T-helper 17 cell (primary cell): ENCODE measurements at places on chromosomes 3 and 15.

- DNase-seq = no peak
These were observed 138.3 kb upstream of the UBP1 start for GRCh38 chr3:33578325-33579177.

- no peak for DNase-seq
These were observed 23.1 kb upstream of the TBL1XR1 start for GRCh38 chr3:177220136-177220974.

DNA sequence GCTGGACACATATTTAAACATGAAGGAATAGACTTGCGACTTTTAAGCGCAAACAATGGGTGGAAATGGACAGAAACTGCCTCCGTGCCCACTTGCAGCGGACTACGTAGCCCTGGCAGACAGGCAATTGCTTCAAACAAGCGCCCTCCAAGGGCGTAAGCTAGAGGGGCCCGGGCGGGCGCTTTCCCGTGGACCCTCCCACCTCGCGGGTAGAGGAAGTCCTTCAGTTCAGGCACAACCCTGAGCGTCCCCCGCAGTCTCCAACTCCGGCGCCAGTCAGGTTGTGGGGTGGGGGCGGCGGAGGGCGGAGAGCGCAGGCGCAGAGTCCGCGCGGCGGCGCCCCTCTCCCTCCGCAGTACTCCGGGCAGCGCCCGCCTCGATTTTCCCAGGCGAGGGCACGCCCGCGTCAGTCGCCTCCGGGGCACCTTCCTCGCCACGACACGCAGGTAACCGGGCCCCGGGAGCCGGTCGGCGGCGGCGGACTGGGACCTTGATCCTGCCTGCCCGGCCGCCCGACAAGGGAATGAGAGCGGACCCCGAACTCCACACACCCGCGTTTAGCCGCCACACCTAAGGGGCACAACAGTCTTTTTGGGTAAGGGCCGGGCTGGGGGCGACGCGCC, at the start of gene SLC35G2:
SLC35G2 (plus strand) TSS at position 358 of the 623 bp plus-strand sequence. CDS start 35,335 bp downstream, outside the sequence.
- no peak for DNase-seq

- DNase-seq = no peak
These were observed 107.4 kb downstream of the ADAMTS17 start for GRCh38 chr15:100234158-100235029.

DNA sequence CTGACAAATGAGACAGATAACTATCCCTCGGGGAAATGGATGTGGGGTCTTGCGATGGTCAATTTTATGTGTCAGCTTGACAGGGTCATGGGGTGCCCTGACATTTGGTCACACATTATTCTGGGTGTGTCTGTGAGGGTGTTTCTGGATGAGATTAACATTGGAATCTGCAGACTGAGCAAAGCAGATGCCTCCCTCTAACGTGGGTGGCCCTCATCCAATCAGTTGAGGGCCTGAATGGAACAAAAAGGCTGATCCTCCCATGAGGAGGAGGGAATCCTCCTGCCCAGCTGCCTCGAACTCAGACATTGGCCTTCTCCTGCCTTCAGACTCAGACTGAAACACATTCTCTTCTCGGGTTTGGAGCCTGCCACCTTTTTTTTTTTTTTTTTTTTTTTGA, 69.0 kb downstream of the MINAR1 start:
- no peak for DNase-seq

DNA sequence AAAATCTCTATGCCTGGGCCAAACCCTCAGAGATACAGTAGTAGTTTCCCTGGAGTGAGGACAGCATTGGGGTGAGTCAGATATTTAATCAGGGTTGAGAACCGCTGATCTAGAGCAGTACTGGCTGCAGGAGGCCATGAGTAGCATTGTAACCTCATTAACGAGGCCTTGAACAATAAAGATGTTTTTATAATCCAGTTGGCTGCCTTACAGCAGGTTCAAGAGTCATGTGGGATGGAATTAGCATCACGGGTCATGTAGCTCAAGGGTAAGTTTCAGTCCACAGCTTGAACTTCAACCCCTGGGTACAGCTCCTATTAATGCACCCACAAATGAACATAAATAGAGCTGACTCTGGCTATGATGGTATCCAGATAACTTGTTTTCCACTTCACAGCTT, 5.1 kb downstream of the HPS3 start:
- no peak for DNase-seq

- no peak for DNase-seq
These were observed 27.1 kb upstream of the SLC30A4 start for GRCh38 chr15:45549541-45550220.

GRCh38 chr3:69791106-69791505, 51.8 kb downstream of the MITF start:
- no peak for DNase-seq

DNA sequence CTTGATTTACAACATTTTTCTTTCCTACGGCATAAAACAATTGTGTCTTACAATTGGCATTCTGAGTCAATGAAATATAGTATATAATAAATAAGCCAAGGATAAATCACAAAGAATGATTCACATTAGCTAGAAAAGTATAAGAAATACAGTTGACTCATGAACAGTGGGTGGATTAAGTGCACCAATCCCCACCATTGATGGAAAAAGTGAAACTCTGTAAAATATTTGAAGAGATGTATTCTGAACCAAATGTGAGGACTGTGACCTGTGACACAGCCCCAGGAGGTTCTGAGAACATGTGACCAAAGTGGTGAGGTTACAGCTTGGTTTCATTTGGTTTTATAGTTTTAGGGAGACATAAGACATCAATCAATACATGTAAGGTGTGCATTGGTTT, 227.5 kb downstream of the ALCAM start:
- no peak for DNase-seq

GRCh38 chr3:12369598-12369997, 80.7 kb downstream of the PPARG start:
- DNase-seq = no peak

DNA sequence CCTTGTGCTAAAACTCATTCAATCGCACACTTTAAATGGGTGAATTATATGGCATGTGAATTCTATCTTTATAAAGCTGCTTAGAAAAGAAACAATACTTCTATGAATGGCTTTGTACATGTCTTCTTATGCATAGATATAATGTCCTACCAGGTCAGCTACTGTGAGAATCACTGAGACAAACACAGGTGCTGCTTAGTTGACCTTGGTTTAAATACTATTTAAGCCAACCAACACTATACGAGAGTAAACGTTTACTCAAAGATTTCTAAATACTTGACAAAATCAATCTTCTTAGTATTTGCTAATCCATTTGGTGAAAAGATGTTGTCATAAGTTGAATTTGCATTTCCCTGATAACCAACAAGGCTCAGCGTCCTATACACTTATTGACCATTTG, 260.3 kb downstream of the ADAMTS17 start:
- DNase-seq = no peak

DNA sequence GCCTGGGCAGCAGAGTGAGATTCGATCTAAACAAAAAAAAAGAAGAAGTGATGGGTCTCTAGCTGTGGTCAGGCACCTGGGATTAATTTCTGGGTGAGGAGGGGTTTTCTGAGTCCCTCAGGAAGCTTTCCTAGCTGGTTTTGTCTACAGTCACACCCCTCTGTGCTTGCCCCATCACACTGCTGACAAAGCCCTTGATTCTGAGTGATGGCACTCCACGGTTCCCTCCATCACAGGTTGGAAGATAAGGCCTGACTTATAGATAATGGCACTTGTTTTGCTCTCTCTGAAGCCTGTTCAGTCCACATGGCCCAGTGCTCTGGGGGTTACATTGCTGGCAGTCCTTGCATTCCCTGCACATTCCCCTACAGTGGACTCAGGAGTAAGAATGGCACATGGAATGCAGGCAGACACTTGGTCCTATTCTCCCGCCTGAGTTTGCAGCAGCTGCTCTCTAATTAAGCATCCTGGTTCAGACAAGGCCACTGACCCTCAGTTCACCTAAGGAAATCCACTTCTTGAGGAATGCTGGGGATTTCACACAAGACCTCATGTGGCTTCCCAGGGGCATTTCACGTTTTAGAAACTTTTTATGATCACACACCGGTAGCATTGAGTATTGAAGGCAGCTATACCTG, 81.0 kb upstream of the NMNAT3 start:
- DNase-seq = no peak

DNA sequence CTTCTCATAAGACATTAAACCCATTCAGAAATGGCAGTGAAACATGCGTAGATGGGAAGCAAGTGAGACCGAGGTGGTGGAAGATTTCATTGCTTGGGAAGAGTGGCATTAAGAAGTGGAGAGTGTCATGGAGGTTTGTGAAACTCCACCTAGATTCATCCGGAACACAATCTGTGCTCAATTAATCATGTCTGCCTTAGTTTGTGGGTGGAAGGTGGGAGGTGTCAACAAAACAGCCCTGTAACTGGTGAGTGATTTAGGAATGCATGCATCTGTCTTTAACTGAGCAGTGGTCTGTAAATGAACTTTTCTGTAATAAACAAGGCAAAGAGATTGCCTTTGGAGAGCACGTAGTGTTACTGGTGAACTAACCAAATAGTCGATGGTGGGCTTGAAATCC, 113.7 kb downstream of the WNT5A start:
- DNase-seq = no peak

DNA sequence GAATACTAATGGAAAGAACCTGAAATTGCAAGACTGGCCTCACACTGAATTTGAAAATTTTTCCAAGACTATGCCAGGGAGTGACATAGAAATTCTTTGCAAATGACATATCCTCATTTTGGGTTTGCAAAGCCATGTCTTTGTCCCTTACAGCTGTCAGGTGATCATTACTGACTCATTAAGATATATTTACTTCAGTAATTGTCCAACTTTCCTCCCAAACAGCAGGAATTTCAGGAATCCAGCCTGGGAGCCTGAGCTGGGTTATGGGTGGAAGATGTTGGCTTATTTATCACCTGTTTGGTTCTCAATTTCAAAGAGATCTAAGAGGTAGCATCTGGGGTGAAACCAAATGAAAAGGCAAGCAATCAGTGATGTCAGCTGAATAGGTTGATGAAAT, 111.6 kb upstream of the ACP3 start:
- DNase-seq = no peak

DNA sequence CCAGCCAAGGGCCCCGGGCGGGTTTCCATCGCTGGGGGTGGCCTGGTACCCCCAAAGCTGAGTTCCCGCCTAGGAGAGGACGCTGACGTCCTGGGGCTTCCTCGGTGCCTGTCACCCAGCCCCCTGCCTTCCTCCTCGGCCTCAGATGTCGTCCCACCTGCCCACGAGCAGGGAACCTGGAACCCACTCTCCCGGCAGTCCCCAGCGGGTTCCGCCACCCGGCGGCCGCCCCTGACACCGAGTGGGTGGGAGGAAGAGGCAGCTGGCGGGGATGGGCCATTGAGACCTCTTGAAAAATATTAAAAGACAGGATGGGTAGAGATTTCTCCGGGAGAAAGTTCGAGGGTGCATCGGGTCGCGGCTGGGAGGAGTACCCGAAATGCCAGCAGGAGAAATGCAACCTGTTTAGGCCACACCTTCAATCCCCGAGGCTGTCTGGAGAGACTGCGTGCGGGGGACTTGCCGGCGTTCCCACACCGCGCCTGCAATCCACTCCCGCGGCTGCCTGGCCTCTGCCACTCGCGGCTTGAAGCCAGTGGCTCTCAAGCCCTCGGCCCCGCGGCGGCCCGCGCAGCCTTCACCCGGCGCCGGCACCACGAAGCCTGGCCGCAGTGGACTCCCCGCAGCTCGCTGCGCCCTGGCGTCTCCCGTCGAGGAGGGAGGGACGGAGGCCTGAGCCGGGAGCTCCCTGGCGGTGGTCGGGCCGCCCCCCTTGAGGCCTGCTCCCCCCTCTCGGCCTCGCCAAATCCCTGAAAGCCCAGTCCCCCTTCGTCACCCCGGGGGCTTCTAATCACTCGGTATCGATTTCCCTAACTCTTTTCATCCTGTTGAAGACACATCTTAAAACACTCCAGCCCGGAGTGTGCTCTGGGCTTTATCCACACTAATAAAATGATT, 8.6 kb upstream of the NR2F2 start:
- no peak for DNase-seq

GRCh38 chr3:181710345-181711291, 1.1 kb upstream of the SOX2 start:
- DNase-seq = no peak

DNA sequence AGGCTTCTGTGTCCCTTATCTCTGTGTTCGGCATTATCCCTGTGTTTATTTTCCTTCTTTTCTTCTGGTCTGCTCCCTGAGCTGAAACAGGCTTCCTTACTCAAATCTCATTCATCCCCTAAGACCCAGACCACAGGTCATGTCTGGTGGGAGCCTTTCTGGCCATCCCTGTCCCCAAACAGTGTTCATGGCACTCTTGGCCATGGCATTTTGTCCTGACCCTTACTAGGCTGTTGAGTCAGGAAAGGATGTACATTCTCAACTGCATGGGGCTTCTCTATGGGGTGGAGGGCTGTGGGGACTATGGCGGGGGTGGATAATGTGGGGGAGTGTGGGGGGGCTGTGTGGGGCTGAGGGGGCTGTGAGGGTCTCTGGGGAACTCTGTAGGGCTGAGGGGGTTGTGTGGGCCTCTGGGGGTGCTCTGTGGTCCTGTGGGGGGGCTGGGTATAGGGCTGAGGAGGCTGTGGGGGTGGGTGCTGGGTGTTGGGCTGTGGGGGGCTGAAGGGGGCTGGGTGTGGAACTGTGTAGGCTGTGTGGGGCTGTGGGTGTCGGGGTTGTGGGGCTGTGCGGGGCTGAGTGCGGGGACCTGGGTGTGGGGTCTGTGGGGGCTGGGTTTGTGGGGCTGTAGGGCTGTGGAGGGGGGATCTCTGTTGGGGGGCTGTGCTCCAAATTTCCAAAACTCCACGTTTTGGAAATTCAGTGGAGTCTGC, 64.3 kb downstream of the KLF13 start:
- DNase-seq = no peak

DNA sequence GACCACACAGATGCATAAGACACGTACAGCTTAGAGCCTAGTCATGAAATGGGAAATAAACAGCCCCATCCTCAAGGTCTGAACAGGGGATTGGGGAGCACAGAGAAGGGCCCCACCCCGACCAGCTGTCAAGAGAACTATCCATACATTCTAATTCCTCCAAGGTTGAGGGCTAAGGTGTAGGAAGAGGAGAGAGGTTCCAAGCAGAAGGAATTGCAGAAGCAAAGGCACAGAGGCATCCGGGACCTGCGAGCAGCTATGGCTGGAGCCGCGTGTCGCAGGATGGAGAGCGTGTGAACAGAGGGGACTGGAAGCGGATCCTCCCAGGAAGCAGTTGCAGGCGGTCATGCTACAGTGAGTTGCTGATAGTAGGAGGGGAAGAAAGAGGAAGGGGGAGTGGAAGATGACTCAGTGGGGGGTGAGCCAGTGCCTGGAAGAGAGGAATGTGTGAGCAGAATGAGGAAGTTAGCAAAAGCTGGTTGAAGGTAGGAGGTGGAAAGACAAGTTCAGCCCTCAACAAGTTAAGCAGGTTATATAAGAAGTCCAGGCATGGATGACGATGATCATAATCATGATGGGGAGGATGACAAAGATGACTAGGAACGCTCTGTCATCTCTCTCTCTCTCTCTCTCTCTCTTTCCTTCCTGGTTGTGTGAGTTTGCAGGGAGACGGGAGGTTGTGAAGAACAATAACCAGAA, 89.7 kb downstream of the LIPC start:
- no peak for DNase-seq

- no peak for DNase-seq
These were observed 780 bp upstream of the ACAD9 start for GRCh38 chr3:128878556-128879124.

DNA sequence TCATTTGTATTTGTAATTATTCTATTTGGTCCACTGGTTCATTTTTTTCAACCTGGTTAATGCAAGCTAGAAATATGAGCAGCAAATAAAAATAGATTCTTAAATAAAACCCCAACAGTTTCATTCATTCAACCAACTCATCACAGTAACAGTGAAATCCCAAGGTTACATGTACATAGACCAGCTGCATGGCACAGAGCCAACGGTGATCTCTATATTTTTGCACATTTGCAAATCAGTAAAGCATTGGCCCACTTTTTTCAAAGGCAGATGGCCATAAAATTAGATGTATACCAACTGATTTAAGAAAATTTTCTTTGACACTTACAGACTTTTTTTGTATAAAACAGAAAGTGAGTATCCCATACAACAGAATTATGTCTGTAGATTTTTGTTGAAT, 49.3 kb downstream of the STRIT1 start:
- no peak for DNase-seq
